ENCODE measurements at places on chromosomes 2 and 18. TPM values are rescaled to one million over a fixed set of nuclear protein-coding genes. Genes with fewer than 3 reads are reported as not detected.

The NAT8 gene
- not detected for total RNA-seq

The CHRNG gene
- total RNA-seq: not detected

The NCKAP5 gene
- not detected for total RNA-seq

The EMX1 gene
- not detected for total RNA-seq

The REG3A gene
- total RNA-seq: not detected

The CTNNA2 gene
- not detected for total RNA-seq

The ANXA4 gene
- 59.5 TPM for total RNA-seq

The B3GNT7 gene
- 0.34 TPM for total RNA-seq

The ZFP36L2 gene
- total RNA-seq: 166 TPM

The ACYP2 gene
- 9.0 TPM for total RNA-seq

The NT5DC4 gene
- not detected for total RNA-seq

- DNase-seq: no peak
These were observed 4.5 kb downstream of the CD28 start for GRCh38 chr2:203710952-203711351.

DNA sequence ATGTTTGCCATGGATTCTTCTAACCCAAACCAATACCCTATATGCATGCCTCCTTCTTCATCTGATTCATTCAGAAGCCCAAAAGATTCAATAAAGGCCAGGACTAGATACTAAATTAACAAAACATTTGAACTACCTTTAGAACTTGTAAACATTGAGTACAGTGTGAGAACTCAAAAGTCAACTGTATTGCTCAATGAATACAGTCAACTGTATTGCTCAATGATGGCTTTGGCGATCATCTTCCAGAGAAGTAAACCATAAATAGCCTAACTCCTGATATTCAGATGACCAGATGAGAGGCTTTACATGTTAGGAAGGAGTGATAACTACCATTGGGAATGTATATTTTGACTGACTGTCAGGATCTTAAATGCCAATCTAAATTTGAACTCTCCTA lies 206.5 kb upstream of the ITGA4 start:
- DNase-seq: no peak

DNA sequence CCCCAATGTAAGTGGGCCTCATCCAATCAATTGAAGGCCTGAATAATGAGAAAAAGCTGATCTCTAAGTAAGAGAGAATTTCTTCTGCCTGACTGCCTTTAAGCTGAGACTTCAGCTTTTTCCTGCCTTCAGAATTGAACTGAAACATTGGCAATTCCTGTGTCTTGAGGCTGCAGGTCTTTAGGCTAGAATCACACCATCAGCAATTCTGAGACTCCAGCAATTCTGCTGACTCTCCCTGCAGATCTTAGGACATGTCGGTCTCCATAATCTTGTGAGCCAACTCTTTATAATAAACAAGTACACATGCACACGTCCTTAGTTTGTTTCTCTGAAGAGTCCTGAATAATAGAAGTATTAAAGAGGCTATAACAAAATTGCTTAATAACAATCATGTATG lies 209.1 kb downstream of the FSIP2 start:
- no peak for DNase-seq

- no peak for DNase-seq
These were observed 82.1 kb downstream of the ALK start for GRCh38 chr2:29839306-29839705.

DNA sequence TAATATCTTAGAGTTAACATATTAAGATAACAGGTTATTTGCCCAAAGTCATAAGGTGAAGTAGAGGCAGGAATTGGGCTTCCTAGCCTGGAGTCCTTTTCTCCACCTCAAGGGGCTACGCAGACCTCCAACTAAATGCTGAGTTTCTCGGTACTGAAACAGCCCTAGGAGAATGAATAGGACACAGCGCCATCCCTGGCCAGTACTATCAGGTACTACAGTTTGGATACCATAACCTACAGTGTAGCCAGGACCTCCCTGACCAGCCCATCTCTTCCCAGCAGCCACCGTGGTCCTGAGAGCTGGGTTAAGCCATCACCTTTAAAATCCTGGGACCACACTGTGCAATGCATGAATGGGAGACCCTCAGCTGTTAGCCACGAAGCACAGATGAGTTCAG lies 15.7 kb downstream of the CASP8 start:
- no peak for DNase-seq

DNA sequence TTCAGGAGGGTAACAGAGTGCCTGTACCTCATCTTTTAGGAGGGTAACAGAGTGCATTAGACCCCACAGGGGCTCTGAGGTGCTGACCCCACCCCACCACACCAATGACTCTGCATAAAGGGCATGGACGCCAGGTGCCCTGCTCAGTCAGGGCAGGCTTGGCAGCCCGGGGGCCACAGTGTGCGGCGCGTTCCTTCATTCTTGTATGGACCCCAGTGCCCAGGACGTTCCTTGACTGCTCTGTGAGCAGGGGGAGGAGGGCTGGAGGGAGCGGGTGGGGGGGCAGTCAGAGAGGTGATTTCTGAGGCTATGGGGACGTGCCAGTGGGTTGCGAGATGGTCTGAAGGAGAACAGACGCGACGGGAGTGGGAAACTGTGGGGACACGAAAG lies 168.7 kb upstream of the NCK2 start:
- DNase-seq: no peak

DNA sequence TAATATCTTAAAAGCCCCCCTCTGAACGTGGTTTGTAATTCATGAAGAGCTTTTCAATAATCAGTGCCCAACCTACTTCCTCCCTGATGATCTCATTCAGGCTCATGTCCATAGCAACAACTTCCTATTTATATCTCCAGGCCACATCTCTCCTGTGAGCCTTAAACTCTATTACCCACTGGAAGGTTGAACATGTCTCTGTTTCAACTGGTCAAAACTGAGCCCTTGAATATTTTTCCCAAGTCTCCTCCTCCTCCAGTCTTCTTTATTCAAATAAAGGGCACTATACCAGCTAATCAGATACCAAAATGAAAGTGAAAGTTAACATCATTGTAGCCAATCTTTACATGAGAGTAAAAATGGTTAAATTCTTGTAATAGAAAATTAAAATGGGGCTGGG lies 63.7 kb upstream of the ITGA4 start:
- peak; percentile 35 for DNase-seq

GRCh38 chr2:163752267-163752666 lies 16.5 kb upstream of the FIGN start:
- DNase-seq: no peak

DNA sequence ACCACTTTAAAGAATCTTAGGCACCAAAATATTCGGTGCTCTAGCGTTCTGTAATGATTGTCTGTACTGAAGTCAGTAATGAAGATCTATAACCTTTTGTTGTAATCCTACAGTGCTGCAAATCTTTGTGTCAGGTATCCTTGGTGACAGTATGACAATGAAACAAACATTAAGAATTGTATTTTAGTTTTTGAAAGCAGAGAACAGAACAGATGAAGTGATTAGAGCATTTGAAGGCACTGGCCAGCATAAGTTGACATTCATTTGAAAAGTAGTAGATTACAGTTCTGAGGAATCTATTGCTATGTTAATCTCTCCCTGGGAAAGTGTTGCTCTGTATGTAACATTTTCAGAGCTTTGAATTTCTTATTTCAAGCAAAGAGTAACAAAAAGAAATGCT lies 451.2 kb downstream of the NUP35 start:
- DNase-seq: no peak

- DNase-seq: no peak
These were observed 124.3 kb downstream of the PAX3 start for GRCh38 chr2:222174450-222174849.

DNA sequence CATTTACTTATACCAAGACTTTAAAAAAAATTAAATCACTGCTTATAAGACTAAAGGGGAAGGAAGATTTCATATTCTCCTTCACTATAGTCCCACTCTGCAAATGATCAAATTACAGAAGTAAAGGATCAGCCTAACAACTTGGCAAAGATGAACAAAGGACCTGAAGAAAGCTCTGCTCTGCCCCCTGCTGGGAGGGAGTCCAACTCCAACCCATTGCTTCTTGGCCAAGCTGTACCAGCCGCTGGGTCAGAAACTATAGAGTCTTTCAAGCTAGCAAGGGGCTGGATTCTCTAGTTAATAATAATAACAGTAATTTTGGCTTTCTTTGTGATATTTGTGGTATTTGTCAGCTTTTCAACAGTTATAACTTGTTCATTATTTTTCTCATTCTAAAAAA lies 927.0 kb upstream of the CRIM1 start:
- DNase-seq: peak; percentile 25

DNA sequence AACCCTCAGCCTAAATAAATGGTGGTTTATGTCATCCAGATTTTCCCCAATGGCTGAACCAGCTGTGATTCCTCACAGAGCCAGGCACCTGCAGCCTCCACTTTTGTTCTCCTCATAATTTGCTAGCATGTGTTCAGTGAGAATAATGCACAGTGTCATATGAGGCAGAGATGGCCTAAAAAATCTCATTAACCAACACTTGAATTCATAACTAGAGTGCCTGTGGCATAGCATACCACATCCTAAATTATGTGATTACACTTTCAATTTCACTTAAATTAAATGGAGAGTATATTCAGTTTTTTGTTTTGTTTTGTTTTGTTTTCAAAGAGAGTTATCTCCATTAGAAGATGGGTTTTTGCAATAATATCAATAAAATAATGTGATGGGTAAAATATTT lies 488.0 kb downstream of the CBLN2 start:
- DNase-seq: no peak

GRCh38 chr2:150783015-150783414 lies 295.5 kb upstream of the RND3 start:
- DNase-seq: no peak

Measured in activated CD8-positive, alpha-beta T cell treated with anti-CD3 and anti-CD28 coated beads, Interleukin-2, amount 10 ng/mL, durations not matched to agents 7 days and 5 days (primary cell).